ENCODE measurements at places on chromosomes 4 and X. TPM values are rescaled to one million over a fixed set of nuclear protein-coding genes. Genes with fewer than 3 reads are reported as not detected.

Gene RRH
- polyA plus RNA-seq, result not detected

DNA sequence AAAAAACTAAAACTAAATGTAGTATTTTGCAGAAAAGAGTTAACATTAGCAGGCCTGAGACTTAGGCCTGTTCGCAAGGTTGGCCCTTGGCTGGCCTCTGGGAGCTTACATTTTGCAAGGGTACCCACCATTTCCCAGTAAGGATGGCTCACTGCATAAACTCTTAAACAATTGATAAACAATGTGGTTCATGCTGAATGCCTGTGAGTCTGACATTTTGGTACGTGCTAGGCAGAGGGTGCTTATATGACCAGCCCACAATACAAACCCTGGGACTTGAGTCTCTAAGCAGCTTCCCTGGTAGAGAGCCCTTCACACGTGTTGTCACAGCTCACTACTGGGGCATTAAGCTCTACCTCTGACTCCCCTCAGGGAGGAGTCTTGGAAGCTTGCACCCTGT is 7.4 kb downstream of the PRPS2 start:
- no peak overlapping the region for H3K4me3 ChIP-seq
- no peaks in the 10 kb centered on the region for H3K36me3 ChIP-seq
- H3K4me1 ChIP-seq, result no peaks in the 10 kb centered on the region
- no peak for DNase-seq
- H3K27ac ChIP-seq, result no peak overlapping the region
- no peaks in the 10 kb centered on the region for H3K27me3 ChIP-seq

- no peak overlapping the region for H3K4me3 ChIP-seq
- no peaks in the 10 kb centered on the region for H3K4me1 ChIP-seq
- no peaks in the 10 kb centered on the region for H3K27me3 ChIP-seq
- no peaks in the 10 kb centered on the region for H3K36me3 ChIP-seq
- DNase-seq, result no peak
Observed at GRCh38 chrX:44503560-44503959, 39.1 kb downstream of the FUNDC1 start.

Gene ZNF141
- 2.1 TPM for polyA plus RNA-seq

- H3K4me3 ChIP-seq, result no peak overlapping the region
- no peaks in the 10 kb centered on the region for H3K36me3 ChIP-seq
- peak overlapping the region; percentile 86 for H3K27ac ChIP-seq
- DNase-seq, result no peak
Observed at GRCh38 chr4:10172278-10172921, 55.8 kb upstream of the WDR1 start.

DNA sequence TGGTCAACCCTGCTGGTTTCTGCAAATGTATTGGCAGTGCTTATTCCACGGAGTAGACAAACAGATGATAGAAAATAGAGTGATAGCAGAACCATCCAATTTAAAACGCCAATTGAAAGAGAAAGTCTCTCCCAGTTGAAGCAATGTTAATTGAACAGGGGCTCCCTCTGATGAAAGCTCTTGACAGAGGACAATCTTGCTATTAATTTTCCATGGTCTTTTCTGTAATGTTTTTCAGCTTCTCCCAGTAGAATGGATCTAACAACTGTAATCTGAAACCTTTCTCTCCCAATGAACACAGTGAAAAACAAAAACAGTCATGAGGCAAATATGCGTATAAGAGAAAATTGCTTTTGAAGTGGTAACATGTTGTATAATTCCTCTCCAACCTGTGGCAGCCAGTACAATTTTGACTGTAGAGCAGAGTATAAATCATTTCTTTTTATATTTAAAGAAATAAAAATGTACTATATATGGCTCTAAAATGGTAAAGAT is 225.1 kb upstream of the GALNTL6 start:
- H3K36me3 ChIP-seq, result no peaks in the 10 kb centered on the region
- no peaks in the 10 kb centered on the region for H3K27me3 ChIP-seq
- no peak overlapping the region for H3K4me3 ChIP-seq
- H3K27ac ChIP-seq, result no peak overlapping the region
- no peaks in the 10 kb centered on the region for H3K4me1 ChIP-seq
- DNase-seq, result no peak

DNA sequence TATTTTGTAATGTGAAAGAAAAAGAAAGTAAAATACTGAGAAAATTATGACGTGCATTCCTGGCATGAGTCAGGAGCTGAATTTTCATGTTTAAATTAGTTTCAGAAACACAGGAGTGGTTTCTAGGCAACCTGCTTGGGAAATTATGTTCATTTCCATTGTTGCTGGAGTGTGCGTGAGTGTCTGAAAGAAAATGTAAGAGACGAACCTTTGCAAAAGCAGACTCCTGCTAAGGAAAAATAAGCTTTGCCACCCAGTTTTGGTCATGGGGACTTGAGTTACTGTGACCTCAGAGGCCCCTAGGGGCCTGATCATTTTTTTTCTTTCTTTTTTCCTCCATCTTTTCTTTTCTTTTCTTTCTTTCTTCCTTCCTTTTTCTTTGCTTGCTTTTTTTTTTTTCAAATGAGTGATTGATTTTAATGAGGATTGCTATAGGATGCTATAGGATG is 18.8 kb upstream of the CHRNA9 start:
- H3K36me3 ChIP-seq, result no peaks in the 10 kb centered on the region
- H3K4me3 ChIP-seq, result peak overlapping the region; percentile 76
- H3K27me3 ChIP-seq, result no peaks in the 10 kb centered on the region
- H3K27ac ChIP-seq, result peak overlapping the region; percentile 100
- peak; percentile 97 for DNase-seq
- peaks cover 5% of the 10 kb centered on the region for H3K4me1 ChIP-seq

DNA sequence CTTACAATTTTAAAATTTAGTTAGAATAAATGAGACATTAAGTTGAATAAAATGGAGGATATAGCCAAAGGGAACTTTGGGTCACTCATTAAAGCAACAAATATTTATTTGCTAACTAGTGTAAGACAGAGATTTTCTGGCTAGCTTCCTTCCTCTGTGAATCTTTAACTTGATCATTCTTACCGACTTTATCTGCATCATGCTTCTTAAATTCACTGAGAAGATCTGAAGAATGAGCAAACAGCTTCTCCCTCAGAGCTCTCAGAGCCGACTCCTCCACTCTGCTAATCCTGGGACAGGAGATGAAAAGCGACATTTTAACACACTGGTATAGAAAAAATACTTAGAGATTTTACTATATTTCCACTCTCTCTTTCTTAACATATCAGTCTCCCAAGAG is 35.1 kb downstream of the PPEF2 start:
- H3K4me3 ChIP-seq, result no peak overlapping the region
- H3K27me3 ChIP-seq, result peaks cover 11% of the 10 kb centered on the region
- H3K4me1 ChIP-seq, result no peaks in the 10 kb centered on the region
- H3K36me3 ChIP-seq, result no peaks in the 10 kb centered on the region

- H3K4me3 ChIP-seq, result no peak overlapping the region
- no peaks in the 10 kb centered on the region for H3K27me3 ChIP-seq
- H3K4me1 ChIP-seq, result peaks cover 28% of the 10 kb centered on the region
- peak; percentile 68 for DNase-seq
- H3K27ac ChIP-seq, result peak overlapping the region; percentile 6
Observed at GRCh38 chr4:123555233-123555806, 158.7 kb downstream of the SPRY1 start.

Gene C4orf51
- polyA plus RNA-seq, result not detected

GRCh38 chr4:147777456-147778091 is 45.7 kb downstream of the ARHGAP10 start:
- H3K36me3 ChIP-seq, result no peaks in the 10 kb centered on the region
- no peaks in the 10 kb centered on the region for H3K27me3 ChIP-seq
- DNase-seq, result peak; percentile 45

- no peaks in the 10 kb centered on the region for H3K4me1 ChIP-seq
- no peaks in the 10 kb centered on the region for H3K36me3 ChIP-seq
- H3K27me3 ChIP-seq, result no peaks in the 10 kb centered on the region
- no peak for DNase-seq
- no peak overlapping the region for H3K27ac ChIP-seq
- no peak overlapping the region for H3K4me3 ChIP-seq
Observed at GRCh38 chrX:112759966-112760365, 80.2 kb upstream of the LHFPL1 start.

Gene GPR78
- polyA plus RNA-seq, result 0.05 TPM

DNA sequence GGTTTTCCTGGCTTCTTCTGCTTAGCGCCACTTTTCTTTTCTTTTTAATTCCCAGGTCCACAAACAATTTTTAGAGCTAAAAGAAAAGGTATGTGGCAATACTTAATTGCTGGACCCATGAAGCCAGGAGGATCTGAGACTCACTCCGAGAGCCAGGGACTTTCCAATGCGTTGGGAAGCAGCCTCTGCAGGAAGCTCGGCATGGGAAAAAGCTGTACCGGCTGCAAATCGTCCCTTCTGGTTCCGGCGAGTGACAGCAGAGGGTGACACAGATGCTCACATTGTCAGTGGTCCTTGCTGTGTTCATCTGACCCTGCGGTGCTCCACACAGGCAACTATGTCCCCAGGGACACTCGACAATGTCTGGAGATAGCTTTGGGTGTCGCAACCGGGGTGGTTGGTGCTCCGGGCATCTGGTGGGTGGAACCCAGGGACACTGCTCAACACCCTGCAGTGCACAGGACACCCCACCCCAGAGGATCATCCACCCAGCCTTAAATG is 164.0 kb downstream of the PRKX start:
- peak overlapping the region; percentile 78 for H3K27ac ChIP-seq
- H3K4me3 ChIP-seq, result peak overlapping the region; percentile 72
- no peaks in the 10 kb centered on the region for H3K27me3 ChIP-seq

DNA sequence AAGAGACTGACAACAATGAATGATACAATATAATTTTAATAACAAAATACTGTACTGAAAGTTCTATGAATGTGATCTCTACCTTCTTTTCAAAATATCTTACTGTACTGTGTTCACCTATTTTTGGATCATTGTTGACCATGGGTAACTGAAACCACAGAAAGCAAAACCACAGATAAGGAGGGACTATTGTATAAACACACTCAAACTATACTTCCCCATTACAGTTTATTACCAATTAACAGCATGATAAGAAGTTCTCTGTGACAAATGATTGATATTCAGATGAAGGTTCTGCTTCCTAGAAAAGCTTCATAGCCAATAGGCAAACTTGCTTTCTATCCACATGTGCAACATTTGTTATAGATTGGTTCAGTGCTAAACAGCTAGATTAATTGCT is 50.1 kb downstream of the GABRG1 start:
- no peak overlapping the region for H3K4me3 ChIP-seq
- H3K36me3 ChIP-seq, result no peaks in the 10 kb centered on the region
- no peak for DNase-seq
- no peak overlapping the region for H3K27ac ChIP-seq

- no peaks in the 10 kb centered on the region for H3K36me3 ChIP-seq
- H3K27me3 ChIP-seq, result peaks cover 63% of the 10 kb centered on the region
- no peak within 1 kb of the TSS for H3K4me3 ChIP-seq
- no peaks in the 10 kb centered on the region for H3K4me1 ChIP-seq
Observed at GRCh38 chr4:1406394-1406980, at the start of gene NKX1-1. Gene NKX1-1 (minus strand): TSS chr4:1406442. CDS start chr4:1406442, 0 bp downstream.

GRCh38 chr4:138688408-138689085 is 327.0 kb upstream of the NOCT start:
- DNase-seq, result peak; percentile 32
- H3K27me3 ChIP-seq, result no peaks in the 10 kb centered on the region
- H3K4me3 ChIP-seq, result 0 out of 2 replicates have a peak overlapping the region, but pooled peaks have one; percentile 25
- H3K36me3 ChIP-seq, result no peaks in the 10 kb centered on the region
- H3K4me1 ChIP-seq, result peaks cover 15% of the 10 kb centered on the region
- H3K27ac ChIP-seq, result no peak overlapping the region

Gene IRS4
- not detected for polyA plus RNA-seq

GRCh38 chrX:71556036-71556435 is 22.2 kb upstream of the GCNA start:
- peaks cover 59% of the 10 kb centered on the region for H3K36me3 ChIP-seq
- H3K4me3 ChIP-seq, result no peak overlapping the region
- no peaks in the 10 kb centered on the region for H3K4me1 ChIP-seq
- H3K27ac ChIP-seq, result no peak overlapping the region
- H3K27me3 ChIP-seq, result no peaks in the 10 kb centered on the region

- H3K36me3 ChIP-seq, result no peaks in the 10 kb centered on the region
- peak; percentile 59 for DNase-seq
- H3K27me3 ChIP-seq, result no peaks in the 10 kb centered on the region
Observed at GRCh38 chr4:167622481-167623240, 388.4 kb upstream of the SPOCK3 start.

GRCh38 chr4:148091896-148092295 is 350.3 kb downstream of the NR3C2 start:
- no peaks in the 10 kb centered on the region for H3K27me3 ChIP-seq
- no peaks in the 10 kb centered on the region for H3K36me3 ChIP-seq
- no peaks in the 10 kb centered on the region for H3K4me1 ChIP-seq
- no peak overlapping the region for H3K4me3 ChIP-seq

Gene CYSLTR1
- polyA plus RNA-seq, result not detected

Gene NCAPG
- polyA plus RNA-seq, result 14.0 TPM

DNA sequence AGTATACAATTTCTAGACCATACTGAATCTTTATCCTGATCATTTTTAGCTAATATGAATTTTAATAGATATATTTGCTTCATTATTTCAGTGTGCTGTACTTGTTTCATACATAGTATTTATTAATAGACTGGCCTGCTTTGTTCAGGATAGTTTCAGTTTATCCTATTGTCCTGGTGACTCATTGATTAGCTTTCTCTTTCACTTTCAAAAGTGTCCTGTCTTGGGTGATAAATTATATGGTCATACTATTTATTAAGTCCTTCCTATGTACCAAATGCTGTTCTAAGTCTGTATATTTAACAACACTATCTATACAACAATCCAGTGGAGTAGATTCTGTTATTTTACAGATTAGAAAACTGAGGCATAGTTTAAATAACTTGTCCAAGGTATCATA is 153.8 kb upstream of the RAPGEF2 start:
- H3K4me1 ChIP-seq, result no peaks in the 10 kb centered on the region
- DNase-seq, result peak; percentile 56
- no peak overlapping the region for H3K27ac ChIP-seq

- no peaks in the 10 kb centered on the region for H3K27me3 ChIP-seq
- H3K4me1 ChIP-seq, result peaks cover under 1% of the 10 kb centered on the region
- no peak overlapping the region for H3K4me3 ChIP-seq
- H3K27ac ChIP-seq, result no peak overlapping the region
Observed at GRCh38 chr4:94595880-94596483, 144.2 kb downstream of the PDLIM5 start.
